ENCODE measurements at places on chromosomes 11 and 22.

- DNase-seq: peak; percentile 96
Measured at GRCh38 chr11:86103808-86104207, 34.9 kb upstream of the PICALM start.

DNA sequence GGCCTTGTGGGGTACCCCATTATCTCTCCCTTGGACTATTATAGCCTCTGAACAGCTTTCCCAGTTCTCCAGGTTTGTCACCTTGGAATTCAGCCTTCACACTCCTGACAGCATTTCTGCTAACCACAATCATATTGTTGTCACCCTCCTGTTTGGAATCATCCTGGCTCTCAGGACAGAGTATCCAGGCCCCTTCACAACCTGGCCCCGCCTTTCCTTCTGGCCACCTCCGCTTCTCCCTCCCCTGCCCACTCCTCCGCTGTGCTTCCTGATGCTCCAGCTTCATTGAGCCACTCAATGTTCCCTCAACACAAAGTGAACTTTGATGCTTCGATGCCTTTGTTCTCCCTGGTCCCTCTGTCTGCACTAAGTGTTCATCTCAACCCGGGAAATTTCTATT is 3.1 kb downstream of the GPR83 start:
- DNase-seq: no peak

DNA sequence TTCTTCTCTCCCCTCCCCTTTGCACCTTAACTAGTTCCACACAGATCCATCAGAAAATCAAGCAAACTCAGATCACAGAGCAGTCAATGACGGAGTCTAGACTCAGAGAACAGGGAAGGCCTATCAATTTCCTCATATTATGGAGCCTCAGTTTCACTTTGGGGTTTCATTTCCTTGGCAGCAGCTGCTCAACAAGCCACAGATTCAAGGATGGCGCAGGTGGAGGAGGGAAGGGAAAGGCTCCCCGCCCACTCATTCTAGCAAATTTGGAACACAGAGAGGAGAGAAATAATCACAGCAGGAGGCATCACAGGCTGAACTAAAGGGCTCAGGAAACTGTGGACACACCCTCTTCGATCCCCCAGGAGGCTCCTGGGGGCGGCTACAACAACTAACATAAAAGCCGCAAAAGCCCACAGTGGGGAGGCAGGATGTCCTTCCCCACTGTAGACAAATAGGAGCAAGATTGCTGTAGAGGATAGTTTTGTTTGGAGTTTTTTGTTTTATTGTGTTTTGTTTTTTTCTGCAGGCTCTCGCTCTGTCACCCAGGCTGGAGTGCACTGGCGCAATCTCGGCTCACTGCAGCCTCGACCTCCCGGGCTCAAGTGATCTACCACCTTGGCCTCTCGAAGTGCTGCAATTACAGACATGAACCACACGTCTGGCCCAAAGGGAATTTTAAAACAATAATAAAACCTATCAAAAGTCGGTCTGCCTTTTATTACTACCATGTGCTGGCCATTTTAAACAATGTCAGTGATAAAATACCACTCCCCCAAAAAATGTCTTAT is 3.4 kb downstream of the PLAAT3 start:
- DNase-seq: peak; percentile 83

GRCh38 chr11:65497141-65498041 is 1.5 kb upstream of the MALAT1 start:
- DNase-seq: peak; percentile 96

GRCh38 chr11:798093-798713 is at the start of gene SLC25A22:
TSS of gene SLC25A22 (minus strand) at chr11:798281. CDS start at chr11:795006, 3,275 bp downstream.
- no peak for DNase-seq

- DNase-seq: no peak
Measured at GRCh38 chr11:29679996-29680395, 336.8 kb downstream of the KCNA4 start.

DNA sequence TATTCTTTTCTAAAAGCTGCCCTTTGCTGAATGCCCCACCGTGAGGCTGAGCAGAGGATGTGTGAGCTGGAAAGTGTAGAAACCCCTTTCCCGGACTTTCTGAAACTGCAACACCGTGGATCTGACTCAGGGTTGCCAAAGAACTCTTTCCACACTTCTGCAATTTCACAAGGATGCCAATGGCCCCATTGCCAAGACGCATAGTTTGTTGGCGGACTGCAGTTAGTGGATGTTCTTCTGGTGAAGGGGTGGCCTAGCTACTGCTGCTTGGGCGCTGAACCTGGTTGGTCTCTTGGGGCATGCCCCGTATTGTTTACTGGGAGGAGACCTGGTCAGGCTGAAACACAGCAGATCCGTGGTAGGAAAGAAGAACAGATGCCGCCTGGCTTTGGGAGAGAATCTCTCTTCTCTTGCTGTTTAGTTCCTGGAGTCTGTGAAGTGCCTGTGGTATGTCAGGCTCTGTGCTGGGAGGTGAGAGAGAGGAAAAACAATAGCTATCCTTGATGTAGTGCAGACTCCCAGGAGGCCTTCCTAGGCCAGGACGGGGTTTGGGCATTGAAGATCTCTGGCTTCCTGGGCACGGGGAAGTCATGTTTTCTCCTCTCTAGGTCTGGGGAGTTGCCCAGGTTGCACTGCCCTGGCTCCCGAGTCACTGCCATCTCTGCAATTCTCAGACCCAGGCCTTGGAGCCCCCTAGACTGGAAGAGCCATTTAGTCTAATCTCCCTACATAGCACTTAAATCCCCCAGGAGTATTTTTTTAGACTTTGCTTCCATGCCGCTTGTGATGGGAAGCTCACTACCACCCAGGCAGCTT is 26.9 kb downstream of the CD82 start:
- DNase-seq: no peak

DNA sequence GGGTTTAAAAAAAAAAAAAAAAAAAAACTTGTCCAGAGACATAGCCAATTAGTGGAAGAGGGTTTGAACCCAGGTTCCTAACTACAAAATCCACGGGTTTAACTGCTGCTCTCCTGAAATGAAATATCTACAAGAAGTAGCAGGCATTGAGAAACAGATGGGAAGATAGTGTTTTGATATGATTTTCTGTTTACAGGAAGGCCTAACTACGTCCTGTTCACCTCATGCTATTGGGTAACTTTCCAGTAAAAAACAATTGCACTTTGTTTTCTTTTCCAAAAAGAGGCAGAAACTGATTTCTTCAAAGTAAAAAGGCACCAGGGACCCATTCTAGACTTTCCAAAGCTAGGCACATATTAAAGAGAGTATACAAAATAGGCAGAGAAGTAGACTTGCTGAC is 5.9 kb upstream of the C11orf91 start:
- no peak for DNase-seq

- DNase-seq: no peak
Measured at GRCh38 chr22:49783036-49783746, 44.5 kb downstream of the BRD1 start.

DNA sequence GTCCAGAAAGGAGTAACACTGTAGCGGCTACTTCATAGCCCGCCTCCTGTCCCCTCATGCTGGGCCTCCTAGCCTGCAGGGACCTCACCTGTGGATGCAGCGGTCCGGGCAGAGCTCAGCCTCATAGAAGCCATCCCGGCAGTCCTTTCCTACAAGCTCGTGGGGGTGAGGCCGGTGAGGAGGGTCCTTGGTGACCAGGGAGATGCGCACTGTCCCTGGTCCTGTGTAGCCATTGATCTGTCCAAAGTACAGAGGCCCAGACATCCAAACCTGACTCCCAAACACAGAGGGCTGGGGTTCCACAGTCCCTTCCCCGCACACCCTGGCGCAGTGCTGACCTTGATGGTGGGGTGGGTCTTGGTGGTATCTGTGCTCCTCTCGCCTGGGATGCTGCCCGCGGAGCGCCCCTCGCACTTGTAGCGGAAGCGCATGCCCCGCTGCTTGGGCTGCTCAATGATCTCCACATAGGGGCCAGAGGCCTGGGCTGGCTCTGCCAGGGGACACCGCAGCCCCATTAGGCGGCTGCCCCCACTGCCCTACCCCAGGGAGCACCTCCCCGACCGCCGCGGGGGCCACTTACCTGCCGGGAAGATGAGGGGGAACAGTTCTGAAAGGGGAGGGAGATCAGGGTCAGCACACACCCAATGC is 993 bp downstream of the RELA start:
- no peak for DNase-seq

DNA sequence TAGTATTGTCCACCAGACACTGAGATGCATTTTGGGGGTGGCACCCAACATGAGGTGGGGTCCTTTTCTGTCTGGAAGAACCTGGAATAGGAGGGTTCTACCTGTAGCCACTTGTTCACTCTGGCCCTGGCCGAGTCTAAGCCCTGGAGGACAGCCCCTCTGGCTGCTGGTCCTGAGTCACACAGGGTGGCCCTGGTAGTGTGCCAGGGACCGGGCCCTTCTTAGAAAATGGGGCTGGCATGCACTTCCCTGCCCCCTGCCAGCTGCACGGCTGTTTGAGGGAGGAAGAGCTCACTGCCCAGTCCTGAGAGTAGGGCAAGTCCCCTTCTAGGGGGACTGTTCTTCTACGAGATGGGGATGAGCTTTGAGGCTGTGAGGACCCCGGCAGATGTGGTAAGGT is 2.2 kb downstream of the PLCB3 start:
- no peak for DNase-seq

GRCh38 chr11:16367252-16367651 is 10.9 kb upstream of the SOX6 start:
- DNase-seq: no peak

- DNase-seq: no peak
Measured at GRCh38 chr11:99257131-99257530, 236.4 kb downstream of the CNTN5 start.

GRCh38 chr11:27443746-27444507 is 28.7 kb downstream of the LGR4 start:
- DNase-seq: peak; percentile 98

- DNase-seq: no peak
Measured at GRCh38 chr11:46894961-46895360, 23.4 kb downstream of the LRP4 start.

DNA sequence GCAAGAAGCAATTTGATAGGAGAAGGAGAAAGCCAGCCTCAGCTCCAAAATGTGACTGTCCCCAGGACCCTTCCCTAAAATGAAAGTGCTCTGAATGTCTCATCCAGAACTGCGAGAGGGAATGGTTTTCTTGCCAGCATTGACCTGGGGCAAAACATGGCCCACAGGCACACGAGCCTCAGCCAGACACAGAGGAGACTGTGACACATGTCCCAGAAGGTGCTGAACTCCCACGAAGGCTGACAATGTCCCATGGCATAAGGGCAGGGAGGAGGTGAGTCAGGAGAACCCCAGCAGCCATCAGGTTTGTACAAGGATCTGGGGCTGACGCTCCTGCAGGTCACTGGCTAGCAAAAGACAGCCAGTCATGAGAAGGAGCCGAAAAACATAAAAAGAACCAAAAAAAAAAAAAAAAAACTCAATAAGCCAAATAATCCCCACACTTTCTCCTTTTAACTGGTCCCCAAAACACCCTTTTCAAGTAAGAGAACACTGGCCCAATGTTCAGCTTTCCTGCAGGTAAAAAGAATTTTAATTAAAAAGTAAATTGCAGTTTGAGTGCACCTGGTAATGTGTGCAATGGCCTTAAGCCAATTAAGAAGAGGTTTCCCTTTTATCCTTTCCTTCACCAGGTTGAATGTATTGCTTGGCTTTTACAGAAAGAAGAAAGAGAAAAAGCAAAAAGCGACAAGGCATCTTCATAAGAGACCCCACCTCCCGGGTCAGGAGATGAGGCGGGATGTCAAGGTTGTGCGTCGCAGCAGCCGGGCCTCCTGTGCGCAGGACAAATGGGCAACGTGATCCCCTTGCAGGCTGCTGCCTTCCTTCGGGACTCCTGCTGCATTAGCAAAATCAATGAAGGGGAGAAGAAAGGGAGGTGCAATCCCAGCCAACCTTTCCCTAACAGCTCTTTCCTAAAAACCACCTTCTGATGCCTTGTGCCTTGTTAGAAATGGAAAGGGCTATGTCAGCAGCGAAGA is 43.6 kb downstream of the GALNT18 start:
- DNase-seq: no peak

- no peak for DNase-seq
Measured at GRCh38 chr11:36450110-36450572, 59.9 kb downstream of the TRAF6 start.

- DNase-seq: peak; percentile 47
Measured at GRCh38 chr11:84398017-84398626, 1112.0 kb upstream of the CCDC90B start.

DNA sequence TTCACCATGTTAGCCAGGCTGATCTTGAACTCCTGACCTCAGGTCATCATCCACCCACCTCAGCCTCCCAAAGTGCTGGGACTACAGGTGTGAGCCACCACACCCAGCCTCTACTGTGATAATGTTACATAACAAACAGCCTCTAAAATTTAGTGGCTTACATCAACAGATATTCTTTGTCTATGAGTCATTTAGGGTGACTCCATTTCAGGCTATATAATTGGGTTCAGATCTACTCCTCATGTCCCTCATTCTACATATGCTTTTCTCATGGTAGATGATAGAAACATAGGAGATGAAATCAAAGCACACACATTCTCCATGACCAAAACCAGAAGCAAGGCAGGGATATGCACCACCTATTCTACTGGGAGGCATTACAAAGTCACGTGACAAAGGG is 72.7 kb downstream of the SIK2 start:
- DNase-seq: no peak
